Karpas-422 (cell line): ENCODE measurements at places on chromosomes 11 and 22. TPM values are rescaled to one million over a fixed set of nuclear protein-coding genes. Genes with fewer than 3 reads are reported as not detected.

The CTSD gene
- 26.1 and 52.8 TPM in 2 replicates for total RNA-seq

The CHRDL2 gene
- total RNA-seq, result not detected in 2 replicates

The CHEK1 gene
- total RNA-seq, result 12.5 and 16.5 TPM in 2 replicates

The ALDH3B2 gene
- 1.6 and 1.8 TPM in 2 replicates for total RNA-seq

The PDE2A gene
- 1.8 and 10.4 TPM in 2 replicates for total RNA-seq

The GDPD4 gene
- not detected in 2 replicates for total RNA-seq

The SLC22A6 gene
- not detected in 2 replicates for total RNA-seq

The PLA2G3 gene
- not detected in 2 replicates for total RNA-seq
